Femur (tissue), 1 donor: ENCODE measurements at places on chromosomes 4 and X.

DNA sequence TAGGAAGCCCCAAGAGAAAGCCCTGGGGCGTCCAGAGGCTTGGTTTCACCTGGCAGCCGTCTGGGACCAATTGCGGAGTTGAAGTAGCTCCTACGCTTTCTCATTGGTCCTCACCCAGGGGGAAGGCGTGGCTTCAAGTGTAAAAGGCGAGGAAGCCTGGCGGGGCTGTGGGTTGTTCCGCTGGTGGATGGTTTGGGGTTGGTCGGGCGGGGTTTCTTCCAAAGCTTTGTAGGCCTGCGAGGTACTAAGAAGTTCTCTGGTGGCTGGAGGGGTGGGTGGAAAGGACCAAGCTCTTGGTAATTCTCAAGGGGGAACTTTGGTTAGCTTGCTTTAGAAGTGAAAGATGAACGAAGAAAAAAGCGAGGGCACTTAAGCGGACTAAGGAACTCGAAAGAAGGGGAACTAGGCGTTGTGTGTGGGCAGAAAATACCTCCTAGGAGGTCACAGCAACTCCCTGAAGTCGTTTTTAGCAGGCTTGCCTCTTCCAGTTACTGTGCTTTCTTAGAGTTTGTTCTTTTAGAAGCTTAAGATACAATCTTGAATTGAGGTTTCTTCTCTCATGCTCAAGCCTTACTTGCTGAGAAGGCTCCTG is 36.6 kb downstream of the CCNG2 start:
- peak; percentile 63 for DNase-seq

DNA sequence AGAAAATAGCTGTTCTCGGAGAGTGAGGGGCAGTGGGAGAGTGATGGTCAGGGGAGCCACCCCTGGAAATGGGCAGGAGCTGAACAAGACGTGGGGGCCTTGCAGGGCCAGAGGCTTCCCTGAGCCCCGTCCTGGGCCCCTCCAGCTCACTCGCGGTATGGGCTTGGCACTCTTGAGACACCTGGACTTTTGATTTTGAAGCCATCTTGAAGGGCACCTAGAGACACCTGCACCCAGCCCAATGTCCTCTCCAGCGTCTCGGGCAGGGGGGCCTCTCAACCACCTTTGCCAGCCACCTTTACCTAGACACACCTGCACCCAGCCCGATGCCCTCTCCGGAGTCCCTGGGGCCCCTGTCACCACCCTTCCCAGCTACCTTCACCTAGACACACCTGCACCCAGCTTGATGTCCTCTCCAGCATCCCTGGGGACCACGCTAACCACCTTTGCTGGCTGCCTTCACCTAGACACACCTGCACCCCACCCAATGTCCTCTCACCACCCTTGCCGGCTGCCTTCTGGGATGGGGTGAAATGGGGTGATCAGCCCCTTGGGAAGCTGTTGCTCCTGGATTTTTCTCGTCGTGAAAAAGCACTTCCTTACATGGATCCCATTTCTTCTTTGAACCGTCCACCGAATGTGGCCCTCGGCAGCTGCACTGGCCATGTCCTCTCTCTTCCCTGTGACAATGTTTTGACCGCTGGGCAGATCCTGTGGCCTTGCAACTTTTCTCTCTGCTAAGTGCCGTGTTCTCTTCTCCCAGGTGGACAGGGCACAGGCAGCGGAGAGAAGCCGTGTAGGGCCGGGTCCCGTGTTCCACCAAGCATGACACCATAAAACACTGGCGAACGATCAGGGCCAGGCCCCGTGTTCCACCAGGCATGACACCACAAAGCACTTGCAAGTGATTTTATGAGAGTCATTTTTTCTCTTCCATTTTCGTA is 47.5 kb downstream of the CPZ start:
- no peak for DNase-seq

GRCh38 chrX:140503714-140504351 is 1.0 kb downstream of the SOX3 start:
- DNase-seq, result no peak

DNA sequence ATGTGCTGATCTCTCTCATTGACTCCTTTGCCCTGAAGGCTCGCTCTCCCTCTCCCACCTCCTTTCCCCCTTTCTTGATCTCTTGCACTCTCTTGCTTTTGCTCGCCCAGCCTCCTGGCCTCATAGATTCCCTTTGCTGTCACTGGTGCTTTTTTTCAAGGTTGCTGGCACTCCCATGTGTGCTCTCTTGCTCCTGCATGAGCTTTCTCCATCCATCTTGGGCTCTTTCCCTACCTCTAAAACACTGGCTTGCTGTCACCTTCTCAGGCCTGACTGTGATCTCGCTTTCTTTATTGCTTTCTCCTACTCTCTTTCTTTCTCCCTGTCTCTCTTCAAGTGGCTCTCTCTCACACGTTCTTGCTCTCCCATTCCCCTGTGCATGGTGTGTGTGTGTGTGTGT is 202.0 kb downstream of the HS6ST2 start:
- DNase-seq, result no peak

DNA sequence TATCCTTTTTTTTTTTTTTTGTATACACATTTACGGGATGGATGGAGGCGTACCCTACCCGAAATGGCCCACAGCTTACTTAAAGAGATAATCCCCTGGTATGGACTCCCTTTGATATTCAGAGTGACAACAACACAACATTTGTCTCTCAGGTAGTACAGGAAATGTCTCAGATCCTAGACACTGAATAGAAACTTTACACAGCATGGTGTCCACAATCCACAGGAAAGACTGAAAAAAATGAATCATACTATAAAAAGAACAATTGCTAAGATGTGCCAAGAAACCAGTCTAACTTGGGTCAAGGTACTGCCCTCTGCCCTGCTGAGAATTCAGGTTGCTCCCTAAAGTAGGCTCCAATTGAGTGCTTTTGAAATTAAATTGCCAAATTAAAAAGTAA is 100.8 kb upstream of the LANCL3 start:
- no peak for DNase-seq

GRCh38 chrX:8927066-8927635 is 106.8 kb downstream of the FAM9B start:
- DNase-seq, result no peak
